ENCODE measurements at places on chromosomes 7 and 10. TPM values are rescaled to one million over a fixed set of nuclear protein-coding genes. Genes with fewer than 3 reads are reported as not detected.

- no peaks in the 10 kb centered on the region for H3K36me3 ChIP-seq
- H3K4me1 ChIP-seq, result peaks cover 6% of the 10 kb centered on the region
Measured at GRCh38 chr7:28088032-28088431, 92.6 kb downstream of the JAZF1 start.

- no peaks in the 10 kb centered on the region for H3K4me1 ChIP-seq
- H3K4me3 ChIP-seq, result no peak overlapping the region
- no peaks in the 10 kb centered on the region for H3K36me3 ChIP-seq
- H3K27me3 ChIP-seq, result no peaks in the 10 kb centered on the region
Measured at GRCh38 chr7:41503438-41503837, 199.5 kb downstream of the INHBA start.

GRCh38 chr7:35691827-35692307, 3.1 kb downstream of the HERPUD2 start:
- H3K4me1 ChIP-seq, result peaks cover 8% of the 10 kb centered on the region
- no peaks in the 10 kb centered on the region for H3K36me3 ChIP-seq
- no peaks in the 10 kb centered on the region for H3K27me3 ChIP-seq
- no peak overlapping the region for H3K27ac ChIP-seq

GRCh38 chr7:100063376-100063775, 13.8 kb downstream of the ZSCAN21 start:
- no peaks in the 10 kb centered on the region for H3K27me3 ChIP-seq
- H3K4me3 ChIP-seq, result no peak overlapping the region

GRCh38 chr7:101362334-101363195, at the start of gene COL26A1:
Gene COL26A1, plus strand, starts transcription at chr7:101362875. Its CDS starts 158 bp downstream, at chr7:101363033.
- no peaks in the 10 kb centered on the region for H3K27me3 ChIP-seq
- H3K4me1 ChIP-seq, result no peaks in the 10 kb centered on the region
- no peak within 1 kb of the TSS for H3K27ac ChIP-seq
- DNase-seq, result peak; percentile 83
- H3K4me3 ChIP-seq, result peak within 1 kb of the TSS; percentile 27

DNA sequence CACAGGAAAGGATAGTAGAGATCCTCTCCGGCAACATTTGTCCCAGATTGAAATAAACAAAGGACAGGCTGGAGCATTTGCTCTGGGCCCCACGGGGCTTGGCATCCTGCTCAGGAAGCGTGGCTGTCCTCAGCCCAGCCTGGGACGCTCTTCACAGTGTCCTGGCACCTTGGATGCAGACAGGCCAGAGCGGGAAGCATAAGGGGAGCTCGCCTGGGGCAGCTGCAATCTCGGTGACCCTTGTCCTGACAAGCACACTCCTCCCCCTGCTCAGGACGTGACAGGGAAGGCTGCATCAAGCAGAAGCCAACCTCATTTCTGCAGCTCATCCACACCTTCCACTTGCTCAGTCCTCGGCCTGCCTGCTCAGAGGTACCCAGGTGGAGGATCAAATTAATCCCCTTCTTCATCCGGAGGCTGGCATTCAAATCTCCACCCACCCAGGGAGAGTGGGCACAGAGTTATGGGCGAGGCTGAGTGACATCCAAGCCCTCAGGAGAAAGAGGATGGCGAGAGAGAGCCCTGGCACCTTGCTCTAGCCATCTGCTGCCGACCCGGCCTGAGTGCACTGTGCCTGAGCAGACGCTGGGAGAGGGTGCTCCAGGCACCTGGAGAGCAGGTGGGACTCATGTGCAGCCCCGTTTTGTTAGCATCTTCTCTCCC, 47.6 kb downstream of the ABRAXAS2 start:
- DNase-seq, result no peak
- H3K4me3 ChIP-seq, result no peak overlapping the region
- no peaks in the 10 kb centered on the region for H3K27me3 ChIP-seq
- no peaks in the 10 kb centered on the region for H3K4me1 ChIP-seq

The NKX2-3 gene
- total RNA-seq, result 0.60 TPM

DNA sequence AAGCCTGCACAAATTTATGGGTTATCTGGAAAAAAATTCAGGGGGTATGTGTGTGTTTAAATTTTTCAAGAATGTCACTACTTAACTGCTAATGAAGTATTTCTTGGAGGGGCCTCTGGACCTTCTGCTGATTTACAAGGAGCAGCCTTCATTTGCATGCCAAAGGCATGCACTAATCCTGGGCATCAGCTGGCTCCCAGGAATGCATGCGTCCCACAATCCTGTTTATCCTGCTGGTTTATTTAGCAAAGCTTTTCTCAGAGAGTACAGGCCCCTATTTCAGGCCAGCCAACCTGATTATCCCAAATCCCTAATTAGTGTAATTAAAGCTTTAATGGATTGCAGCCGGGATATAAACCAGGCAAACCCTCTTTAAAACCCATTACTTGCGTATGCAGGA, 170.4 kb downstream of the TAX1BP1 start:
- H3K4me1 ChIP-seq, result no peaks in the 10 kb centered on the region
- no peak overlapping the region for H3K27ac ChIP-seq
- no peaks in the 10 kb centered on the region for H3K36me3 ChIP-seq
- DNase-seq, result no peak
- no peak overlapping the region for H3K4me3 ChIP-seq

The ARHGAP22 gene
- 29.1 TPM for total RNA-seq

DNA sequence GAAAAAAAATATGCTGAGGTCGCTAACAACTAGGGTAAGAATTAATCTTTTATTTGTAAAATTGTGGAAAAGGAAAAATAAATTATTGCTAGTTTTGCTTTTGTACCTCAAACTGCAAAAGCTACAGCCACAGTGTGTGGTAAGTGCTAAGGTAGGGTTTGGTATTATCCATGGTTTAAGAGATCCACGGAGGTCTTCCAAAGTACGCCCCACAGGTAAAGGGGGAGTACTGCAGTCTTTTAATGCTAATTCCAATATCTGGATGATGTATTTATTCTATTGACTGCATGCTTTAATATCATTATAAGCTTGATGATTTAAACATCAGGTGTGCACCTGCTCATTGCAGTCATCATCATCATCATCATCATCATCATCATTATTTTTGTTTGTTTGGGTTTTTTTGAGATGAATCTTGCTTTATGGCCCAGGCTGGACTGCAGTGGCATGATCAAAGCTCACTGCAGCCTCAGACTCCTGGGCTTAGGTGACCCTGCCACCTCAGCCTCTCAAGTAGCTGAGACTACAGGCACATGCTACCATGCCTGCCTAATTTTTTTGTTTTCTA, 38.4 kb upstream of the BMS1 start:
- no peak overlapping the region for H3K4me3 ChIP-seq
- no peaks in the 10 kb centered on the region for H3K36me3 ChIP-seq
- no peaks in the 10 kb centered on the region for H3K27me3 ChIP-seq
- DNase-seq, result no peak

The DMBT1 gene
- total RNA-seq, result 0.12 TPM

The CRYGN gene
- 1.7 TPM for total RNA-seq

GRCh38 chr10:61779950-61780659, 117.4 kb downstream of the CABCOCO1 start:
- no peak overlapping the region for H3K4me3 ChIP-seq
- peak overlapping the region; percentile 3 for H3K27ac ChIP-seq
- H3K4me1 ChIP-seq, result no peaks in the 10 kb centered on the region
- DNase-seq, result peak; percentile 89

DNA sequence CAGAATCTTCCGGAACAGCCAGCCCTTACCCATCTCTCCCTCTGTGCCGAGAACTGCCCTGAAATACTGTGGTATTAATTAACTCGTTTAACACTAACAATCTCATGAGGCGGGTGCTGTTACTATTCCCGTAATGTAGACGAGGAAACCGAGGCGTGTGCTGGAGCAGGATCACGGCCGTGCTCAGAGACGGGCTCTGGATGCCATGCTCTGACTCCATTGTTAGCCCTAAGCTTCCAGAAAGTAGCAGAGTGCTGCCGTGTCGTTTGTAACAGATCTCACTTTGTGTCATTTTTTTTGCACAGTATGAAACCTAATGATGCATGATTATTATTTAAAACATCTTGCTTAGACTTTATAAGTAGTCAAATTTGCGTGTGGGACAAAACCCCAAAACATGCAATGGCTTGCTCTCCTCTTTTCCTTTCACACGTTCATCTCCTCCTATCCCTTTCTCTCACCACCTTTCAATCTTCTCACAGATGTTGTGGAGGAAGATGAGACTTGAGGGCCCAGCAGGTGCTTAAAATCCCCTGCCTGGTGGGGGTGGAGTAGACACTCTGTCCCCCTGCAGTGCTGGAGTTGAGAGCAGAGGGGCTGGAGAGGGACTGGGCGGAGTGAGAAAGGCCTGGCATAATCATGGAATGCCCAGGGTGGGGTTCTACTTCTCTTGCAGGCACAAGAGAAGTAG, 482 bp upstream of the ACTR3C start:
- no peak overlapping the region for H3K27ac ChIP-seq
- no peak for DNase-seq
- H3K36me3 ChIP-seq, result no peaks in the 10 kb centered on the region
- peak overlapping the region; percentile 60 for H3K4me3 ChIP-seq
- no peaks in the 10 kb centered on the region for H3K4me1 ChIP-seq
- H3K27me3 ChIP-seq, result no peaks in the 10 kb centered on the region

The RGR gene
- not detected for total RNA-seq

- no peak overlapping the region for H3K27ac ChIP-seq
- no peaks in the 10 kb centered on the region for H3K27me3 ChIP-seq
- no peak overlapping the region for H3K4me3 ChIP-seq
- DNase-seq, result no peak
- no peaks in the 10 kb centered on the region for H3K4me1 ChIP-seq
Measured at GRCh38 chr7:152624228-152624627, 51.7 kb downstream of the XRCC2 start.

- no peak overlapping the region for H3K27ac ChIP-seq
- no peaks in the 10 kb centered on the region for H3K27me3 ChIP-seq
- H3K36me3 ChIP-seq, result no peaks in the 10 kb centered on the region
- H3K4me3 ChIP-seq, result no peak overlapping the region
Measured at GRCh38 chr7:29442146-29442545, 121.5 kb upstream of the PRR15 start.

The IL2RA gene
- 2.4 TPM for total RNA-seq

The ING3 gene
- 15.9 TPM for total RNA-seq

- no peak overlapping the region for H3K4me3 ChIP-seq
- H3K27me3 ChIP-seq, result no peaks in the 10 kb centered on the region
- peaks cover 1% of the 10 kb centered on the region for H3K4me1 ChIP-seq
- no peak overlapping the region for H3K27ac ChIP-seq
- DNase-seq, result no peak
Measured at GRCh38 chr10:74381291-74381853, 230.4 kb downstream of the ADK start.

- H3K27me3 ChIP-seq, result no peaks in the 10 kb centered on the region
- H3K36me3 ChIP-seq, result no peaks in the 10 kb centered on the region
- H3K4me3 ChIP-seq, result no peak overlapping the region
- no peak for DNase-seq
- no peaks in the 10 kb centered on the region for H3K4me1 ChIP-seq
Measured at GRCh38 chr7:42289473-42289872, 52.5 kb upstream of the GLI3 start.

The ADAMTS14 gene
- total RNA-seq, result 2.4 TPM
